ENCODE measurements at places on chromosomes 16 and 17. TPM values are rescaled to one million over a fixed set of nuclear protein-coding genes. Genes with fewer than 3 reads are reported as not detected.

DNA sequence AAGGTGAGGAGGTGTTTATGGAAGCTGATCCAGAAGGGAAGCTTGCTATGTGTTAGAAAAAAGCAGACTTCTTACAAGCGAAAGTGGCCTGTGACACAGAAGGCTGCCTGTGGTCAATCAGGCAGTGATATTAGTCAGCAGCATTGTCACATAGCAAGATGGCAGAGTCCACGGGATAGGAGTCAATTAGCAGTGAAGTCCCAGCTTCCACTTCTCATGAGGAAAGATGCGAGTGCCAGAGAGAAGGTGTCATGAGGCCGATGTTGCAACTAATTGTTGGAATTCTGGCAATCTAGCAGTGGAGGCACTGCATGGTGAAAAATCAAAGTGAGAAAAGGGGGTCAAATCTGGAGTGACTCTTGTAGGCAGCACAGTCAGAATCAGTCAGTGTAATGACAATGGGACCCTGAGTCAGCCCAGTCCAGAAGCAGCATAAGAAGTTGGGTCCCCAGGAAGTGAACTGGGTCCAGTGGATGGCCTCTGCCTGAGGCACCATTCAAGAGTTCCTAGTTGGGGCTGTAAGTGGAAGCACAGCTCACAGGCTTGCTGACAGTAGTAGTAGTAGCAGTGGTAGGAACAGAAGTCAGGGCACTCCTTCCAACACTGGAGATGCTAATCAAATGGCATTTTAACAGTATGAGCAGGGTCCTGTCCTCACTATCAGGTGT lies 85.1 kb downstream of the TNFRSF13B start:
- no peak overlapping the region for H3K27ac ChIP-seq
- no peaks in the 10 kb centered on the region for H3K36me3 ChIP-seq
- no peak for DNase-seq
- no peak overlapping the region for H3K4me3 ChIP-seq
- no peaks in the 10 kb centered on the region for H3K4me1 ChIP-seq

DNA sequence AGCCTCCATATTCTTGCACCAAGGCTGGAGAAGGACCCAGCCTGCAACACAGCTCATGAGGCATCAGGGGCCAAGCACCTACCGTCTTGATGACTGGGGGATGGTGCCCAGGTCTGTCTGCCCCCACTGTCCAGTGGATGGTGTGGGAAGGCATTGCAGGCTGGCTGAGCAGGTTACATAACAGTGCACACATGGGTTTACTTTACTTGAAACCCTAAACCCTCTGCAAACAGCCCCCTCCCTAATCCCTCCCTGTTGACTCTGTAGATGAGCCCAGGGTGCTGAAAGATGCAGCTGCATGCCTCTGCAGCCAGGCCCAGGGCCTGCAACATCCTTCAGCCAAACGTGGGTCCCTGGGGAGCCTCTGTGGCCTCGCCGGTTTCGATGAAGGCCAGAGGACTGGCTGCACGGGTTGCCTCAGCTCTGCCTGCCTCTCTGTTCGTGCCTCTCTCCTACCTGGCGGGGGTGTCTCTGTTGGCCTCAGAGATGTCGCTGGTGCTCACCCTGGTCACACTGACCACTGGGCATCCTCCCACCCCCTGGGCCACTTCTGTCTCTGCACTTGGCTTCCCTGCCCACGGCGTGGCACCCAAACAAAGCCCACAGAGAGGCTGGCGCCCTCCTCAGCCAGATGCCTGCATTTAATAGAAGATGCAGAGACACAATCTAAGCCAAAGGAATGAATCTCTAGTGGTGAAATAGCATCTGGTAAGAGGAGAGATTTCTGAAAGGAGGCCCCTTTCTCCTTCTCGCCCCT lies 95.1 kb downstream of the METRNL start:
- H3K36me3 ChIP-seq = no peaks in the 10 kb centered on the region
- H3K4me3 ChIP-seq = no peak overlapping the region
- no peaks in the 10 kb centered on the region for H3K4me1 ChIP-seq

DNA sequence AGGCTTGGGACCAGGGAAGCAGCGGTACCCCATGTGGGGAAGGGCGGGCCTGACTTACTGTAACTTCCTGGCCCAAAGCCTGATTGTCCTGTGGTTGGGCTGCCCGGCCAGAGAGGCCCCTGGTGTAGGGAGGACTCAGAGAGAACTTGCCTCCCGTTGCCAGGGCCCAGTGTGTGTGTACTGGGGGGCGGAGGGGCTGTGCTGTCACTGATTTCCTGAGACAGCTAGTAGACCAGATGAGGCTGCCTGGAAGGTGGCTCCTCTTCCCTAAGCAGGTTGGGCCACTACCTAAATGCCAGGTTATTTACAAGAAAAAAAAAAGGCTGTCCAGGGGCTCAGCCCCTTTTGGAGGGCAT lies 16.7 kb downstream of the SOCS3 start:
- H3K27me3 ChIP-seq = no peaks in the 10 kb centered on the region
- peak; percentile 83 for DNase-seq
- H3K4me3 ChIP-seq = peak overlapping the region; percentile 56
- peak overlapping the region; percentile 98 for H3K27ac ChIP-seq
- H3K36me3 ChIP-seq = no peaks in the 10 kb centered on the region

- no peaks in the 10 kb centered on the region for H3K36me3 ChIP-seq
- H3K27ac ChIP-seq = no peak overlapping the region
- no peaks in the 10 kb centered on the region for H3K27me3 ChIP-seq
- H3K4me3 ChIP-seq = no peak overlapping the region
Measured at GRCh38 chr16:31376705-31377104, 16.4 kb upstream of the ITGAD start.

SMPD3 gene
- polyA plus RNA-seq = 0.04 TPM

DNA sequence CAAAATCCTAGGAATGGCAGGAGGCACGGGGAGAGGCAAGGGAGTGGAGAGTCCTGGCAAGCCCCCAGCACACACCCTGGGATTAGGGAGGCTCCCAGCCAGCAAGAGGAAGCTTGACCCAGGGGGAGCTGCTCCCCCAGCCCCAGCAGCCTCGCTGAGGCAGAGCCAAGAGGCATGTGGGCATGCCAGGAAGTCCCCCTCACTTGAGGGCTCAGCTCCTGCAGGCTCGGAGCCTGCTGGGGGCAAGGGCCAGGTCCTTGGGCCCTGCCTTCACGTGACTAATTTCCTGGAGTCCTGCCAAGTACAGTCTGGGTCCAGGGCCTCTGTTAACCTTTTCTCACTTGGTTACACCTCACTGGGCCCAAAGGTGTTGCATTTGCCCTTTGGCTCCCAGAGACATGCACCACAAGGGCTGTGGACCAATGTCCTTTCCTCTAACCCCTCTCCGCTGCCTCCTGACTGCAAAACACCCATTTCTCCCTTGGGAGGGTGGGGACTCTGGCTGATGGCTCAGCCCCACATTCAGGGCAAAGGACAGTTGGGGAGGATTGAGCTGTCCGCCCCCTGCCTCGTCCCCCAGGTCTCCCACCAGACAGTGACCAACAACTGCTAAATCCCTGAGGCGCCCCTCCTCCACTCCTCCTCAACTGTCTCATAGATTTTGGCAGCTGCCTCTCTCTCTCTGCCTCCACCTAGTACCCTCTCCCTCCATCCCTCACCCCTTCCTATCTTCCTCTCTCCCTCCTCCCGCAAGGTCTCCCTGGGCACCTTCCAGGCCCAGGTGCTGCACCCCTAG lies 4.4 kb upstream of the SLC47A2 start:
- DNase-seq = no peak
- H3K27me3 ChIP-seq = no peaks in the 10 kb centered on the region
- H3K36me3 ChIP-seq = no peaks in the 10 kb centered on the region
- H3K4me3 ChIP-seq = no peak overlapping the region
- H3K4me1 ChIP-seq = peaks cover 13% of the 10 kb centered on the region

DNA sequence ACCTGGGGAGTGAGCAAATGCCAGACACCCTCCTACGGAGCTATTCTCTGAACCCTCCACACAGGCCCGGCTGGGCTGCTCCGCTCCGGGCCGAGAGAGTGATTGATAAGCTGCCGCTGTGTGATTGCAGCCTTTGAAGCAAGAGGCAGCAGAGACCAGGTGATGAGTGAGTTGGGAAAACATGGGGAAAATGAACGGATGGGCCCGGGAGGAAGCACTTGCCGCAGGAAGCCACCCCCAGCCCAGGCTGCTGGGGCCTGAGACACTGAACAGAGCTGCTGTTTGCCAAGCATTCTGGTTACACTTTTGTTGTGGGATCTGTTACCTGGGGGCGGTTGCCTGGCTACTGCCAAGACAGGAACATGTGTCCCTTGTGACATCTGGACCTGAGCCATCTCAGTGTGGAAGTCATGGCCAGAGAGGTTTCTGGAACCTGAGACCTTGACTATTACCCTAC lies 46.4 kb upstream of the KLHDC4 start:
- H3K4me3 ChIP-seq = no peak overlapping the region
- no peak overlapping the region for H3K27ac ChIP-seq
- H3K36me3 ChIP-seq = no peaks in the 10 kb centered on the region

DNA sequence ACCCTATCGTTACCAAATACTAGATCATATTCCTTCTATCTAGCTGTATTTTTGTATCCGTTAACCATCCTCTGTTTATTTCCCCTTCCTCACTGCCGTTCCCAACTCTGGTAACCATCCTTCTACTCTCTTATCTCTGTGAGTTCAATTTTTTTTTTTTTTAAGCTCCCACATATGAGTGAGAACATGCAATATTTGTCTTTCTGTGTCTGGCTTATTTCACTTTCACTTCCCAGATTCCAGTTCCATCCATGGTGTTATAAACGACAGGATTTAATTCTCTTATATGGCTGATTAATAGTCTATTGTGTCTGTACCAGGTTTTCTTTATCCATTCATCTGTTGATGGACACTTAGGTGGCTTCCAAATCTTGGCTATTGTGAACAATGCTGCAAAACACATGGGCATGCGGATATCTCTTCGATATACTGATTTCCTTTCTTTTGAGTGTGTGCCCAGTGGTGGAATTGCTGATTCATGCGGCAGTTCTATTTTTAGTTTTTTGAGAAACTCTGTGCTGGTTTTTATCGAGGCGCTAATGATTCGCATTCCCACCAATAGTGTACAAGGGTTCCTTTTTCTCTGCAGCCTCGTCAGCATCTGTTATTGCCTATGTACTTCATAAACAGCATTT lies 599.6 kb downstream of the TMEM114 start:
- H3K4me3 ChIP-seq = no peak overlapping the region
- DNase-seq = no peak
- no peaks in the 10 kb centered on the region for H3K27me3 ChIP-seq
- no peaks in the 10 kb centered on the region for H3K4me1 ChIP-seq
- no peak overlapping the region for H3K27ac ChIP-seq

DNA sequence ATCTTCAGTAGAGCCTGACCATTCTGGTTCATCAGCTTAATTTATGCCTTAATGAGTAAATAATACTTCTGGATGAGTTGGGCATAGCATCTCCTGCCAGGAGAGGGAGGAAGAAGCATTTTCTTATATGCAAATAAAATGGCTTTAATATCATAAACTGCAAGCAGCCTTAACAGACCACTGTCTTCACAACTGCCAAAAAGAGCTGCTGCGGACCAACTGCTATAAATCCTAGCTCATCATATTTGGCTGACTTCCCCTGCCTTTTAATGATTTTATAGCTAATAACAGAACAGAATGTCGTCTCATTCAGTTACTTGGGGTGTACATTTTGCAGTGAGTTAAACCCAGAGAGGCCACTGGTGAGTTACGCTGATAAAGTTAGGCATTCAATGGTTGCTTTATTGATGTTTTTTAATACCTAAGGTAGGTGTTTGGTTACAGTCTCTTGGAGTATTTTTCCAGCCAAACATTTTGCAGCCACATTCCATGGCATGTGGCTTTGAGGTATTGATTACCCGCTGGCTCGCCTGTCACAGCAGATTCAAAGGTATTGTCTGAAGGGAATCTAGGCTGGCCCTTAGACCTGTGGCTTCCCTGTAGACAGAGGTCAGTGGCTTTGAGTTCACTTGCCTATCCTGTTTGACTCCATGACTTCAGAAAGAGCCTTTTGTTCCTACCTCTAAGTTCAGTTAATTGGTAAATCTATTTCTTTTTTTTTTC lies 16.4 kb downstream of the FAM20A start:
- H3K27me3 ChIP-seq = no peaks in the 10 kb centered on the region
- DNase-seq = no peak
- no peak overlapping the region for H3K4me3 ChIP-seq
- H3K36me3 ChIP-seq = no peaks in the 10 kb centered on the region

GRCh38 chr17:56160422-56160821 lies 7.1 kb downstream of the ANKFN1 start:
- no peak for DNase-seq
- H3K4me1 ChIP-seq = no peaks in the 10 kb centered on the region
- H3K4me3 ChIP-seq = no peak overlapping the region
- H3K27ac ChIP-seq = no peak overlapping the region

- H3K4me1 ChIP-seq = peaks cover 16% of the 10 kb centered on the region
- H3K27ac ChIP-seq = peak overlapping the region; percentile 53
- DNase-seq = no peak
- H3K4me3 ChIP-seq = no peak overlapping the region
Measured at GRCh38 chr17:1755252-1755826, 6.5 kb upstream of the SERPINF1 start.

DNA sequence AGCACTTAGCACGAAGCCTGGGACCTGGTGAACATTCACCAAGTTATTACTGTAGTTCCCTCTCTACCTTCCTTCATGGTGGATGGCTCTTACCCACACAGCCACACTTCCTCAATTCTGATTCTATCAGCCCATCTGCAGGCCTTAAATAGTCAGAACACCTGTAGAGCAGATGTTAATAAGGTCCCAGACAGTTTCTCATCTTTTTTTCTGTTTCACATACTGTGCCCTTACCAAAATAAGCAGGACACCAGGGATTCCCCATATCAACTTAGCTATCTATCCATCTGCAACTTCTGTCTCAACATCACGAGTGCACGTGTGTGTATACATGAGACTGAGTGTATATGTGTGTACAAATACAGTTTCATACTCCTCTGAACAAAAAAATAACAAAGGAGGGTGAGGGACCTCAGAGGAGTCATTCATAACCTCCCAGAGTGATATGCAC lies 2.8 kb downstream of the RECQL5 start:
- H3K27ac ChIP-seq = no peak overlapping the region
- H3K27me3 ChIP-seq = no peaks in the 10 kb centered on the region
- H3K36me3 ChIP-seq = peaks cover 63% of the 10 kb centered on the region
- H3K4me1 ChIP-seq = peaks cover 25% of the 10 kb centered on the region
- no peak for DNase-seq
- H3K4me3 ChIP-seq = no peak overlapping the region

DNA sequence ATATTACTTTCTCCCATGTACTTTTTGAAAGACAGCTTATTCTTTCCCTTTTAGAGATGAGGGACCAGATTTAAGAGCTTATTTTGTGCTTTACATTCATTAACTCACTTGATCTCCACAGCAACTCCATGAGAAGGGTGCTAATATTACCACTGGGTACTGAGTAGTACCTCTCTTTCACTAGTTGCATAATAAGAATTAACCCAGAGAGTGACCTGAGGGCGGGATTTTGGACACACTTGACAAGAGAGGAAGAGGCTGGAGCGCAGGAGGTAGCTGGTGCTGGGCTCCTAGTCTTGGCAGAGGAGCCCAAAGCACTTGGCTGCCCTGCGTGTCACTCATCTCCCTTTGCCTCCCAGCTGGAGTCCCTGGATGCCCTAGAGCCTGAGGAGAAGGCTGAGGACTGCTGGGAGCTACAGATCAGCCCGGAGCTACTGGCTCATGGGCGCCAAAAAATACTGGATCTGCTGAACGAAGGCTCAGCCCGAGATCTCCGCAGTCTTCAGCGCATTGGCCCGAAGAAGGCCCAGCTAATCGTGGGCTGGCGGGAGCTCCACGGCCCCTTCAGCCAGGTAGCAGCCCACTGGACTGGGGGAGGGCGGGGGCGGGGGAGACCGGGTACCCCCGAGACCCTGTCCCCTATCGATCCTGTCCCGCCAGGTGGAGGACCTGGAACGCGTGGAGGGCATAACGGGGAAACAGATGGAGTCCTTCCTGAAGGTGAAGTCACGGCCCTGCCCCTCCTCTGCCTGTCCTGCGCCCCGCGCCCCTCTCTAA lies 1.7 kb upstream of the MAZ start:
- peak overlapping the region; percentile 97 for H3K27ac ChIP-seq
- H3K36me3 ChIP-seq = no peaks in the 10 kb centered on the region
- peak; percentile 35 for DNase-seq
- peaks cover 37% of the 10 kb centered on the region for H3K4me1 ChIP-seq
- H3K4me3 ChIP-seq = peak overlapping the region; percentile 80
- no peaks in the 10 kb centered on the region for H3K27me3 ChIP-seq

Data from psoas muscle (tissue), 8 donors.